ENCODE measurements at places on chromosomes 3 and 15.

GRCh38 chr3:102017784-102018183 is 168.5 kb downstream of the NFKBIZ start:
- no peaks in the 10 kb centered on the region for H3K4me1 ChIP-seq
- DNase-seq, result no peak
- H3K36me3 ChIP-seq, result no peaks in the 10 kb centered on the region

DNA sequence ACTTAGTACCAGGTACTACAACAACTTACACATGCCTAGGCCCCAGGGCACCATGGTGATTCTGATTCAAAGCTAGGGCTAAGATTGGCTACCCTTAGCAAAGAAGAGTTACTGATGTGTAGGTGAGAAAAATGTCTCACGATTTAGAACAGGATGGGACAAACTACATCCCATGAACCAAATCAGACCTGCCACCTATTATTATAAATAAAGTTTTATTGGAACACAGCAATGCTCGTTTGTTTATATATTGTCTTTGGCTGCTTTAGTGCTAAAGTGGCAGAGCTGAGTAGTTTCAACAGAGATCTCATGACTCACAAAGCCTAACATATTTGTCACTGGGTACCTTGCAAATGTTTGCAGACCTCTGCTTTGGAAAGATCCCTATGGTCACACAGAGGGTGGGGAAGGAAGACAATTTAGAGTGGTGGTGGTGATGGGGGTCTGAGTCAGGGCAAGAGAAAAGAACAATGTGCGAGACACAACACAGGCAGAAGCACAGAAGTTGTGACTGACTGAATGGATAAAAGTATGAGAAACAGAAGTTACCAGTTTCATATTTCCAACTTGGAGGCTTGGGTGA is 770.6 kb upstream of the CFAP20DC start:
- no peaks in the 10 kb centered on the region for H3K4me1 ChIP-seq
- no peak overlapping the region for H3K27ac ChIP-seq
- no peaks in the 10 kb centered on the region for H3K36me3 ChIP-seq
- DNase-seq, result no peak
- no peak overlapping the region for H3K4me3 ChIP-seq
- H3K27me3 ChIP-seq, result no peaks in the 10 kb centered on the region

- no peak for DNase-seq
- no peak overlapping the region for H3K27ac ChIP-seq
- no peak overlapping the region for H3K4me3 ChIP-seq
These were observed 94.8 kb downstream of the CACNA1D start for GRCh38 chr3:53589201-53589600.

DNA sequence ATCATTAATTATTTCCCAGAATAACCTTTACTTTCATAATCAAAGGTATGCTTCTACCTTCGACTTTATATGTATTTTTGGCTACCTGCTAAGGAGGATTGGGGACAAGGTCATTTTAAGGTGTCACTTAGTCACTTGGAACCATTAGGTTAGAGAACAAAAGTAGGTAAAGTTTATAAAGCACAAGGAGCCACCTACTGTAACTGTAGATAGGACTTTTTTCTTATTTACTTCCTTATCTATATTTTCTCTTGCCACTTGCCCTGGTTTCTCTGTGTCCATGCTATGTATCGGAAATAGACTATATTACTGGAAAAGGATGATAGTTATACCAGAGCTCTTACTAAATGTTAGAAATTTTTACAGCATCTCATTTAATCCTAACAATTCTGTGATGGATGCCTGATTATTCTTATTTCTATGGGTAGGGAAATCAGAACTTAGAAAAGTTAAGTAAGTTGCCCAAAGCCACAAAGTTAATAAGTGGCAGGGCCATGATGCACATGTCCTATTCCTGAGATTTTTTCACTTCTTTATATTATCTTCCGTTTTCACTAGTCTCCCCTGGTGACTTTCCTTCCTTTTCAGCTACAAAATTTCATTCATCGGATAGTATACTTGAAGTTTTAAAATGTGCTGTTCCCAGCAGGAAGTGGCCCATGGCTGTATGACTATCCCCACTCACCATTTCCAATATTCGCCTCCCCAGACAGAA is 132.5 kb downstream of the CMSS1 start:
- no peaks in the 10 kb centered on the region for H3K4me1 ChIP-seq
- no peak for DNase-seq
- H3K27ac ChIP-seq, result no peak overlapping the region

DNA sequence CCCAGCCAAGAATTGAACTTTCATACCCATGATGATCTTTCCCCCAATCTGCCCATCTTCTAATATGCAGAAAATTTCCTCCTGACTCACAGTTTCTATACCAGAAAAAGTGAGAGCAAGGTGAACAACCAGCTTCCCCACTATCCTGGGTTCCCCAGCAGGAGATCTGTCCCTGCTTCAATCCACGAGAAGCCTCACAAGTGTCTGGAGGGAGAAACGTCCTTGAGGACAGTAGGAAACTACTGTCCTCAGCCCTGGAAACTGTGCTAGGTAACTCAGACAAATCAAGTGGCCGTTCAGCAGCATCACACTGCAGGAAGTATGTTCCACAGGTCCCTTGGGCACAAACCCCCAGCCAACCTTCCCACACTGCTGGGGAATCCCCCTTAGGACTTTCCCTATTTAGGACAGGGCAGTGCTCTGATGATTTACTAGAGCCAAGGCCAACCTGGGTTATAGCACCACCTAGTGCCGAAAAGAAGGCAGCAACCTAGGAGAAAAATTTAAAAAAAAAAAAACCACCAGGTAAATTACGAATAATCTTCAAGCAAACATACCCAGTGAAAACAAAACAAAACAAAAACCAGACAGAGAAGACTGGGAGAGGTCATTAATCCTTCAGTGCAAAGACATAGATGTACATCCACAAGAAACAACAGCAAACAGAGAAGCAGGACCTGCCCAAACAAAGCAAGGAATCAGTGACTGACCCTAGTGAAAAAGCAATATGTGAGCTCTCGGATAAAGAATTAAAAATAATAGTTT is 36.0 kb downstream of the MORC1 start:
- no peaks in the 10 kb centered on the region for H3K27me3 ChIP-seq
- DNase-seq, result peak; percentile 51
- H3K4me1 ChIP-seq, result no peaks in the 10 kb centered on the region
- no peaks in the 10 kb centered on the region for H3K36me3 ChIP-seq

DNA sequence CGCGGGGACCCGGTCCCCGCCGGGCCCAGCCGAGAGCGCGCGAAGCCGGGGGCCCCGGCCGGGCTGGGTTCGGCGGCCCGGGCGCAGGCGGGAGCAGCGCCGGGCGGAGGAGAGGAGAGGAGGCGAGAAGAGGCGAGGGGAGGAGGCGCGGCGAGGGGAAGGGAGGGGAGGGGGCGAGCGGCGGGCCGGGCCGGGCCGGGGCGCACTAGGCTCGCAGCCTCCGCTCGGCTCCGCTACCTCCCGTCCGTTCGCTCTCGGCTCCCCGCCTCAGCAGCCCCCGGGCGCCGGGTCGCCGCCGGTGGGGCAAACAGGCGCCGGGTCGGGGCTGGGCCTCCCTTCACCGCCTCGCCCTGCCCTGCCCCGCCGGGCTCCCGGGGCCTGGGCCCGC is 351 bp downstream of the INSYN1 start:
- peaks cover 2% of the 10 kb centered on the region for H3K4me1 ChIP-seq
- H3K27ac ChIP-seq, result no peak overlapping the region
- no peaks in the 10 kb centered on the region for H3K36me3 ChIP-seq

GRCh38 chr15:89139613-89140499 is 51.6 kb downstream of the ABHD2 start:
- no peak overlapping the region for H3K4me3 ChIP-seq
- H3K27ac ChIP-seq, result peak overlapping the region; percentile 28
- peaks cover 5% of the 10 kb centered on the region for H3K36me3 ChIP-seq
- H3K27me3 ChIP-seq, result no peaks in the 10 kb centered on the region

DNA sequence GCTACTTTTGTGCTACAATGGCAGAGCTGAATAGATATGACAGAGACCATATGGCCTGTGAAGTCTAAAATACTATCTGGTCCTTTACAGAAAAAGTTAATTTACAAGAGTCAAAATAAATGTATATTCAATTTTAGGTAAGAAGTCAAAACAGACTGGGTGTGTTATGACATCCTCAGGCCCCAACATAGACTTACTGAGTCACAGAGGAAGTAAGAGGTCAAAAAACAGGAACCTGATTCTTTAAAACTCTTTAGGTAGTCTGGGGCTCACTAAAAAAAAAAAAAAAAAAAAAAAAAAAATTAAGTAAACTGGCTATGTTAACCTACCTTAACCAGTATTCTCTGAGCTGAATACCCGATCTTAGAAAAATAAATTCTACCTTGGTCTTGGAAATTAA is 13.1 kb downstream of the DNAAF4 start:
- H3K27me3 ChIP-seq, result no peaks in the 10 kb centered on the region
- no peak overlapping the region for H3K27ac ChIP-seq
- no peaks in the 10 kb centered on the region for H3K36me3 ChIP-seq
- no peak overlapping the region for H3K4me3 ChIP-seq
- no peaks in the 10 kb centered on the region for H3K4me1 ChIP-seq

GRCh38 chr3:14093831-14094230 is 30.8 kb downstream of the CHCHD4 start:
- H3K4me3 ChIP-seq, result no peak overlapping the region
- no peak overlapping the region for H3K27ac ChIP-seq
- no peaks in the 10 kb centered on the region for H3K4me1 ChIP-seq
- DNase-seq, result no peak
- H3K36me3 ChIP-seq, result no peaks in the 10 kb centered on the region

DNA sequence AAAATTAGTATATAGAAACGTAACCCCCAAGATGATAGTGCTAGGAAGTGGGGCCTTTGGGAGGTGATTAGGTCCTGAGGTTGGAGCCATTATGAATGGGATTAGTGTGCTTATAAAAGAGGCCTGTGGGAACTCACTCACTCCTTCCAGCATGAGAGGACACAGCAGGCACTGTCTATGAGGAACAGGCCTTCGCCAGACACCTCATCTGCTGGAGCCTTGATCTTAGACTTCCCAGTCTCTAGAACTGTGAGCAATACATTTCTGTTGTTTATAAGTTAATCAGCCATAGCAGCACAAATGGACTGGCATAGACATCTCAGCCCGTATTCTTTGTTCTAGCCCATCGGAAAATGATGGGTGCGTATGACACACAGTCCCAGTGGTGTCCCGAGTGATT is 152.3 kb downstream of the GABRG3 start:
- H3K4me3 ChIP-seq, result no peak overlapping the region
- H3K27ac ChIP-seq, result no peak overlapping the region
- H3K36me3 ChIP-seq, result no peaks in the 10 kb centered on the region
- no peak for DNase-seq
- no peaks in the 10 kb centered on the region for H3K4me1 ChIP-seq
- no peaks in the 10 kb centered on the region for H3K27me3 ChIP-seq

DNA sequence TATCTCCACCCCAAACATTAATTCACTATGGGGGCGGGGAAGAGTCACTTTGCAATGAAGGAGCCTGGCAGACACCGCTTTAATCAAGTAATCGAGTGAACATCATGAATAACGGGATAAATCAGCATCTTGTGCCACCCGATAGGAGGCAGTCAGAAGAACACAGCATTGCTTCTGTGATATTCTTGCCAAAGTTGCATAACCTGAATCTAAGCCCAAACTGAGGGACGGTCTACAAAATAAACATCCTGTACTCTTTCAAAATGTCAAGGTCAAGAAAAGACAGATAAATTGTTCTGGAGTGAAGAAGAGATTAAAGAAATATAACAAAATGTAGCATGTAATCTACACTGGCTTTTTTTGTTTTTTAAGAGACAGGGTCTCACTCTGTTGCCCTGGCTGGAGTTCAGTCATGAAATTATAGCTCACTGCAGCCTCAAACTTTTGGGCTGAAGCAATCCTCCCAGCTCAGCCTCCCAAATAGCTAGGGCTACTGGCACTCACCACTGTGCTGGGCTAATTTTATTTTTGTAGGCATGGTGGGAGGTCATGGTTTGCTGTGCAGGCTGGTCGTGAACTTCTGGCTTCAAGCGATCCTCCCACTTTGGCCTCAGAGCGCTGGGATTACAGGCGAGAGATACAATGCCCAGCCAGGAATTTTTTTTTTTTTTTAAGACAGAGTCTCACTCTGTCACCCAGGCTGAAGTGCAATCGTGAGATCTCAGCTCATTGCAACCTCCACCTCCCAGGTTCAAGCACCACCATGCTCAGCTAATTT is 20.1 kb upstream of the VWA5B2 start:
- no peaks in the 10 kb centered on the region for H3K4me1 ChIP-seq
- H3K36me3 ChIP-seq, result no peaks in the 10 kb centered on the region
- no peak for DNase-seq
- no peak overlapping the region for H3K4me3 ChIP-seq
- H3K27ac ChIP-seq, result no peak overlapping the region
- H3K27me3 ChIP-seq, result no peaks in the 10 kb centered on the region

- DNase-seq, result no peak
- H3K4me3 ChIP-seq, result no peak overlapping the region
- H3K4me1 ChIP-seq, result no peaks in the 10 kb centered on the region
These were observed 130.3 kb downstream of the LIPC start for GRCh38 chr15:58562135-58562534.

GRCh38 chr3:63878394-63879060 is 14.9 kb downstream of the ATXN7 start:
- DNase-seq, result no peak
- peaks cover 7% of the 10 kb centered on the region for H3K4me1 ChIP-seq
- no peak overlapping the region for H3K27ac ChIP-seq

DNA sequence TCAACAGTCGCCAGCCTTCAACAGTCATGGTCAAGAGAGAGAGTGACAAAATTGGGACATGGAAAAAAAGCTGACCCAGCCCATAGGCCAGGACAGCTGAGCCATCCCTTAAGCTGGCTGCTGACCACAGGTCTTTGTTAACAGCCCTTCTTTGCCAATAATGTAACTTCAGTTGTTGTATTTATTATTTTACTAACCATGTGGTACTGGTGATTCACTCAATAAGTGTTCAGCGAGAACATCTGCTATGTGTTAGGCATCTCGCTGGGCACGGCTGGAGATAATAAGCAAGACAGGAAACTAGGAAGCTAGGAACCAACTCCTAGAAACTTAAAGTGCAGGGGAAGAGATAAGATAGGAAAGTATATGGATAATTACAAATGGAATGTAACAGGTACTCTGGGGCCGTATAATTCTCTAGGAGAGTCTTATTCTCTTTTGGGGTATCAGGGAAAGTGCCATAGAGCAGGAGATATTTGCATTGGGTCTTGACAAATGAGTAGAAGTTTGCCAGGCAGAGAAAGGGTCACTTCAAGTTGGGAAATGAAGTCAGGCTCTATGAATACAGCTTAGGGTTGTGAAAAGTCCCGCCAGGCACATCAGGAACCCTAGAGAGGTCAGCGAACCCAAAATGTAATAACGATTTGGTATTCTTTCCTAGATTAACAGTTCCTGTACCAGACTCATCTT is 84.0 kb upstream of the TRA2B start:
- H3K4me1 ChIP-seq, result no peaks in the 10 kb centered on the region
- DNase-seq, result no peak
- H3K4me3 ChIP-seq, result no peak overlapping the region
- H3K27ac ChIP-seq, result no peak overlapping the region
- H3K27me3 ChIP-seq, result no peaks in the 10 kb centered on the region
- no peaks in the 10 kb centered on the region for H3K36me3 ChIP-seq

GRCh38 chr3:129321887-129322286 is 43.2 kb downstream of the HMCES start:
- H3K36me3 ChIP-seq, result no peaks in the 10 kb centered on the region
- H3K27me3 ChIP-seq, result no peaks in the 10 kb centered on the region
- H3K4me3 ChIP-seq, result no peak overlapping the region
- H3K4me1 ChIP-seq, result peaks cover 3% of the 10 kb centered on the region
